ENCODE measurements at places on chromosomes 7 and 10.

DNA sequence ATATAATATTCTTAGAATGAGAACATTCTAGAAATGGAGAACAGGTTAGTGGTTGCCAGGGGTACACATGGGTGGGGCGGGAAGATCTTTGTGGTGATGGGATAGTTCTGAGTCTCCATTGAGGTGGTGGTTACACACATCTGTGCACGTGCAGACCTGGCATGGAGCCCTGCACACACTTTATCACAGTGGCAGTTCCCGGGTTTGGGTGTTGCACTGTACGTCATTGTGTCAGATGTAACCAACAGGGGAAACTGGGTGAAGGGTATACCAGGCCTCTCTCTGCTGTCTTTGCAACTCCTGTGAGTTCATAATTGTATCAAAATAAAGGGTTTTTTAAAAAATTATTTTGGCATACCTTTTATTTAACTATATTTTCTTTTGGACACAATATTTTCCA is 51.1 kb downstream of the LMTK2 start:
- DNase-seq: no peak

DNA sequence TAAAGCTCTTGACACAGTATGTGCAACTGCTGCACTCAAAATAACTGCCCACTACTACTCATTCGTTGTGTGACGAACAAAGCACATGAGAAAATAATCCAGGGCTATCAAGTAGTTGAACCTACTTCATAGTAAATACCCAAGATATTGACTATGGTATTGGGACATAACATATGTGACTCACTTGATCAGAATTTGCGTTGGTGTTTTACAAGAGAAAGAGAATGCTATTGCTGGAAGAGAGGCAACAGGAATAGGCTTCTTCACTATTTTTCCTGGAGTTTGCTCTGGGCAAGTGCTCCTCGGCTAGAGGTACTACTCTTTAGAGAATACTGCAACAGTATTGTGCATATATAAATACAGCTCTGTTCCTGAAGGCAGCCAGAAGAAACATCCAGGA is 2.5 kb downstream of the DGKB start:
- no peak for DNase-seq

DNA sequence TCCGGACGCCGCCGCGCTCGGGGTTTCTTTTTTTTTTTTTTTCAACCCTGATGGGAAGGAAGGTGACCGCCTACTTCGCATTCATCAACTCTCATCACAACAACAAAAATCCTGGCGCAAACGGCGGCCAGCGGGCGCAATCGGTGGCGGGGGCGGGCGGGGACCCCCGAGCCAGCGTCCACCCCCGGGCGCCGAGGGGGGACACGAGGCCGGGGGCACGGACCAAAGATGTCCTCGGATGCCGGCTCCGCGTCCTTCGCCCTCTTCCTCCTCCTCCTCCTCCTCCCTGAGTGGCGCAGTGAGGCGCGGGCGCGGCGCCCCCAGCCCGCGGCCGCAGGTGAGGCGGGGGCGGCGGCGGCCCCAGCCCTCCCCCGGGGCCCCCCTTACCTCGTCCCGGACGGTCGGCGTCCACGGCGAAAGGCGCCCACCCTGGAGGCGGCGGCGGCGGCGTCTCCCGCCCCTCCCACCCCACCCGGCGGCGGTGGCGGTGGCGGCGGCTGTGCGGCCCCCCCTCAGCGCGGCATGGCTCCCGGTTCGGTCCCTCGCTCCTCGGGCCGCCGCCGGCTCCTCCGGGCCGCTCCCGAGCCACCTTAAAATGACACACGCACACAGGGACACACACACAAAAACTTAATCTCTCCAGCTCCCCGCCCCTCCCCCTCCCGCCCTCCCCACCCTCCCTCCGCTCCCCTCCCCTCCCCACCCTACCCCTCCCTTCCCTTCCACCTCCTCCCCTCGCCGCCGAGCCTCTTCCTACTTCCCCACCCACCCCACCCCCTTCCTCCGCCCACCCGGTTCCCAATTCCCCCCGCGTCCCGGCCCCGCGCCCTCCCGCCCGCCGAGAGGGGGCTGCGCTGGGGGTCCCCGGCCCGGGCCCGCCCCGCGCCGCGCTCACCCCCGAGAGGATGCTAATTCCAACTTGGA is at the start of gene CTBP2:
CTBP2 (minus strand) TSS at position 632 of the 924 bp plus-strand sequence.
- DNase-seq: no peak

GRCh38 chr10:79407811-79408795 is 37.3 kb downstream of the ZCCHC24 start:
- no peak for DNase-seq

DNA sequence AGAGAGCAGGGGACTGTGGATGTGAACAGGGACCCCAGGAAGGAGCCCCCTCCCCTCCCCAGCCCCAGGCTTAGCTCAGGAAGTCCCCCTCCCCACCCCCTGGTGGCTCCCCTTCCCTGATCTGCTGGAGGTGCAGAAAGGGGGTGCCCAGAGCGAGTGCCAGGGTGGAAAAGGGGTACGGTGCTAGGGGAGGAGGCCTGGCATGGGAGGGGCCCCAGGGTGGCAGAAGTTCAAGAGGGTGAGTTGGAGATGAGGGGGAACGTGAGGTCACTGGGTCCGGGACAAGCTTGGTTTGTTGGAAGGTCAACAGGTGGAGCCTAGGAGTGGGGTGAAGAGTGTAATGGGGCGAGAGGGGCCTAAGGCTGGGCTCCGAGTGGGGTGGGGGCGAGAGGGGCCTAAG is 21.5 kb upstream of the TBL2 start:
- DNase-seq: no peak

DNA sequence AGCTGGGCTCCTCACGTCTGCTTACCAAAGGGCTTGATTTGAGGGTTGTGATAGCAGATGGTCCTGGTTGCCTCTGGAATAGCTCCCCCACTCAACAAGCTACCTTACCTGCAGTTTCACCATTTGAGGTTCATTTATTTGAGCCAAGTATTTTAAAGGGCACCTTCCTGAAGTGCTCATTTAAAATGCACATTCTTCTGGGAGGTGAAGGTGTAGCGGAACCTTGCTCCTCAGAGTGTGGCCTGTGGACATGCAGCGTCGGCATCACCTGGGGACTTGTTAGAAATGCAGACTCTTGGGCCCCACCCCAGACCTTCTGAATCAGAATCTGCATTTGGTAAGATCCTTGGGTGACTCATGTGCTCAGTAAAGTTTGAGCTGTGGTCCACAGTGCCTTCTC is 2.3 kb downstream of the CDH23 start:
- DNase-seq: no peak

DNA sequence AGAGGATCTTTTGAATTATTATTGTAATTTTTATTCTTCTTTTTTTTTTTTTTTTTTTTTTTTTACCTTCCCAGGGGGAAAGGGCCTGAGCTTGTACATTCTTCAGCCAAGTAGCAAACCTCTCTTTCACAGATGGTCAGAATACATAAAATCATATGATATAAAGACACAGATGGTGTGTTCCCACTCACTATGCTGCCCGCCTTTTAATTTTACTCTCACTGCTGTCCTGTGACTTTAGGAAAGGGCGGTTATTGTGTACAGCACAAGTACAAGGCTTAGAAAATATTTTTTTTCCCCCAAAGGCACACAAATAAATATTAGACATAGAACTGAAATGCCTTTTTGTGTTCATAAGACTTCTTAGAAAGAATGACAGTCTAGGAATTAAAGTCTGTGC is 213.6 kb downstream of the RPS24 start:
- DNase-seq: no peak

- no peak for DNase-seq
Observed at GRCh38 chr7:13257661-13258060, 570.2 kb downstream of the ARL4A start.

- DNase-seq: no peak
Observed at GRCh38 chr10:11713963-11714362, 28.2 kb upstream of the ECHDC3 start.

DNA sequence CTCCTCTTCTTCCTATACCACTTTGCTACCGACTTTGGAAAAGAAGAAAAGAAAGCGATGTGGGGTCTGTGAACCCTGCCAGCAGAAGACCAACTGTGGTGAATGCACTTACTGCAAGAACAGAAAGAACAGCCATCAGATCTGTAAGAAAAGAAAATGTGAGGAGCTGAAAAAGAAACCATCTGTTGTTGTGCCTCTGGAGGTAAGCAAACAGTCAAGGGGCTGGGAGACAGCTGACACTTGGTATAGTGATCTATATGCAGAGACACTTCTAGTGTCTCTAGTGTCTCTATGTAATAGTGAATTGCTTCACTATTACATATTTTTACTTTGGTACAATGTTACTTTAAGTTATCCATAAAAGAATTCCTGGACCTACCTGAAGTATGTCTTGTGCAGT is 13.9 kb downstream of the TET1 start:
- no peak for DNase-seq

All from COR-L47 (cell line).